ENCODE measurements at places on chromosomes 11 and 22.

GRCh38 chr11:98561252-98561651, 459.5 kb upstream of the CNTN5 start:
- no peak for DNase-seq

GRCh38 chr11:45209000-45209879, 62.8 kb downstream of the PRDM11 start:
- no peak for DNase-seq

DNA sequence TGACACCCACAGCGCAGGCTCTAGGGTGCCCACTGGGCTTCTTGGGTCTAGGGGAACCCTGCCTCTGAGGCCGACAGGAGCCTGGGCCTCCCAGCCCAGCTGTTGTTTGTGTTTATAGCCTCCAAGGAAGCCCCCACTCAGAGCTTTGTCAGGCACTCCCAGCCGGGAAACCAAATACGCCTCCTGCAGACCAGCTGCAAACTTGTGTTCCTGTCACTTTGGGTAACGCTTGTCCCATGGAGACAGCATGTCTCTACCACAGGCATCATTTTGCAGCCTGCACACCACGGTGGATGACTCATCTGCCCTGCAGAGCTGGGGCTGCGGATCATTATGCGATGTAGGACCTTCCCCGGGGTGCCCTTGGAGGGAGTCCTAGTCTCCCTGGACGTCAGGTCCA, 40.6 kb upstream of the CRYBB3 start:
- DNase-seq: no peak

GRCh38 chr22:34587357-34588356, 478.3 kb upstream of the ISX start:
- DNase-seq: no peak

DNA sequence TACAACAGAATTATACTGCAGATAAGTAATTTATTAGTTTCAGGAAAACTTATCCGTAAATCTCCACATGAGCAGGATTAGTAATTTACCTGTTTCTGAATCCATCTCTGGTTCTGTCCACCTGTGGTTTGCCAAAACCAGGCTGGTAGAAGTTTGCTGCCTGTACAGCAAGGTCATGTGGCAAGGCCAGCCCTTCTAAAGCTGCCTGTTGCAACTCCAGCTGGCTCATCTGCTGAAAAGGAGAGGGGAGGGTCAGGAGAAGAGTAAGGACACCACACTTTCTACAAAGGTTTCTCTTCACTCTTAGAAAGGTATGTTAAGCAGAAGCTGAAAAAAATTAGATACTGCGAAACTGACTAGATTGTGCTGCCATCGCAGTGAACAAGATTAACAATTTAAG, 42.3 kb downstream of the EIF4ENIF1 start:
- DNase-seq: no peak

- no peak for DNase-seq
These were observed 71.2 kb upstream of the TP53AIP1 start for GRCh38 chr11:129013737-129014475.

GRCh38 chr22:38494498-38494897, 11.6 kb downstream of the DDX17 start:
- DNase-seq: no peak

DNA sequence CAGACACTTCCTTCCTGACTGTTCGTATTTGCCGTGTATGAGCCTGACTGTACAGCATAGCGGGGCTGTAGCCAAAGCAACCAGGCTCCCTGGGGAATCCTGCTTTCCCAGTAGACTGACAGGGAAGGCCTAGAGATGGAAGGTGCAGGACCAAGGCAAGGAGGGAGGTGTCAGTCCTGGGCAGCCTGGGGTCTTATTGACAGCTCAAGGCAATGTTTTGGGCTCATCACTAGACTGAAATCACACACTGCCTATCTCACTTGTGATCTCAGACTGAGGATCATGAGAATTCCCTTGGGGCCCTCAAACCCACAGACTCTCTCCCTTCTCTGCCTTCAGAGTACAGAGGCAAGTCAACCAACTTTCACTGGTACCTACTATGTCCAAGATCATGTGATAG, 346.8 kb upstream of the NARS2 start:
- no peak for DNase-seq

- no peak for DNase-seq
These were observed 104.1 kb downstream of the TBC1D22A start for GRCh38 chr22:46866591-46866990.

- no peak for DNase-seq
These were observed 139.4 kb downstream of the LUZP2 start for GRCh38 chr11:24636291-24636629.

- DNase-seq: no peak
These were observed 113.6 kb downstream of the MICAL3 start for GRCh38 chr22:17910561-17911311.

GRCh38 chr11:123479048-123479837, 49.2 kb downstream of the GRAMD1B start:
- DNase-seq: peak; percentile 46

GRCh38 chr11:85955531-85955930, 100.3 kb downstream of the CCDC83 start:
- DNase-seq: no peak

GRCh38 chr11:57427727-57428082, 784 bp upstream of the SLC43A3 start:
- no peak for DNase-seq

DNA sequence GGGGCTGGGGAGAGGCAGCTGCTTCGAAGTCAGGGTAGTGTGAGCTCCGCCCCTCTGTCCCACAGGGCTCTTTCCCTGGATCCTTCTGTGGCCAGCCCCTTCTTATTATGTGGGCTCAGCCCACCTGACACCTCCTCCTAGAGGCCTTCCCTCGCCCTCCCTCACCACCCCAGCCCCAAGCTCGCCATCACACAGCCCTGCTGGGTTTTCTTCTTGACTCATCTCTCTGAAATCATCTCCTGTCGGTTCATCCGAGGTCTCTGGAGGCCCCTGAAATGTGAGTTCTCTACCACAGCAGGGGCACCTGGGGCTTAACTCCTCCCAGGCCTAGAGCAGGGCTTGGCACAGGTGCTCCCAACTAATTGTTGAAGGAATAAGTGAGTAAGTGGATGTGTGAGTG, 65.2 kb downstream of the CACNA1I start:
- no peak for DNase-seq

DNA sequence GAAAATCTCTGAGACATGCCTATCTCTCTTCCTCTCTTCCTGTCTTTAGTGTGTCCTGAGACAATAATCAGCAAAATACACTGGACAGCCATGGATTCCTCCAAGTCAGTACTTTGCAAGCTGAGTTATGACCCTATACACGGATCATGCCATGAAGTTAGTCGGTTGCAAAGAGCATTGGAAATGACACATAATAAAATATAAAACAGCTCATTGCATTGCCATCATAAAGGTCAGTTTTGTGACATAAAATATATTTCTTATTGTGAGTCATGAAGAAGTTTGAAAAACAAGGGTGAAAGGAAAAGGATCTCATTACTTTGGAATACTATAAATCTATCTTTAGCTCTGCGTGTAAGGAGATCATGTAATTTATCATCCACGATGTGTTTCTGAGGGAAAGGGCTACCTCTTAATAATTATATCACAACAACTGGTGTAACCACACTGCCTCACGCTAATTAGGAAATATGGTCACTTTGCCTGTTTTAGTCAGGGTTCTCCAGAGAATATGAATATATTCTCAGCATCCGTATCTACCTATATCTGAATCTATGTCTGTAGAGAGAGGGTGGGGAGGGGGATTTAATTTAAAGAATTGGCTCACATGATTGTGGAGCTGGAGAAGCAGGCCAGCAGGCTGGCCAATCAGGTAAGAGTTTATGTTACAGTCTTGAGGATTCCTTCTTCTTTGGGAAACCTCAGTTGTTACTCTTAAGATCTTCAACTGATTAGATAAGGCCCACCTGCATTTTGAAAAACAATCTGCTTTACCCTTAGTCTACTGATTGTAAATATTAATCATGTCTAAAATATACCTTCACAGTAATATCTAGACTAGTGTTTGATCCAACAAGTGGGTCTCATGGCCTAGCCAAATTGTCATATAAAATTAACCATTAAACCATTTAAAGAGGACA, 198.8 kb downstream of the FAT3 start:
- DNase-seq: no peak

DNA sequence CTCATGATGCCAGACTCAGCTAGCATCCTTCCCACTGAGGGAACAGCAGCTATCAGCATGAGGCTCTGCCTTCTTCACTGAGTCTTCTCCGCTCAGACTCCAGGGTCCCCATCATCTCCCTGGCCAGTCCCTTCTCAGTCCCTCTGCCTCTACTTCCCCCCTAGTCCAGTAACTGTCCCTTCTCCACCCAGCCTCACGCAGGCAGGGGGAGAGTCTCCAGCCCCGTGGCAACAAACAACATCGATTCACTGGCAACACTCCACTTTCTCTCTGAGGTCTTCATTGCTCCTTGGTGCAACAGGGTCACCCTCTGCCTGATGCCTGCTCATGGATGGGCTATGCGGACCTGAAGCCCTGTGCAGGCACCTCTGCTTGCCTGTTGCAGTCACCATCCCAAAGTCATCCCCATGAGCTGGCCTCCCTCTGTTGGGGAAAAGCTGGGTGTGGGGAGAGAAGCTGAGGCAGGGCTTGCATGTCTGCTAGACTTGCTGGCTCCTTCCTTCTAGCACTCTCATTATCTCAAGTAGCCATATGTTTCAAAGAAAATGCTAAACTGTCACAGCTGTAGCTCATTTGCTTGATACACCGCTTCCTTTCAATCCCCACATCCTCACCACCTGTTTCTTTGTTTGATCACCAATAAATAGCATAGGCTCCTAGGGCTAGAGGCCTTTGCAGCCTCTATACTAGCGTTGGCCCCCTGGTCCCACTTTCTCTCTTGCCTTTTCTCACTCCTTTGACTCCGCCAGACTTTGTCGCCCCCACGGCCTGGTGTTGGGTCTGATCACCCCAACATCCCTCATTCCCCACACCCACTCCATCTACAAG, 4.3 kb upstream of the BCR start:
- no peak for DNase-seq

DNA sequence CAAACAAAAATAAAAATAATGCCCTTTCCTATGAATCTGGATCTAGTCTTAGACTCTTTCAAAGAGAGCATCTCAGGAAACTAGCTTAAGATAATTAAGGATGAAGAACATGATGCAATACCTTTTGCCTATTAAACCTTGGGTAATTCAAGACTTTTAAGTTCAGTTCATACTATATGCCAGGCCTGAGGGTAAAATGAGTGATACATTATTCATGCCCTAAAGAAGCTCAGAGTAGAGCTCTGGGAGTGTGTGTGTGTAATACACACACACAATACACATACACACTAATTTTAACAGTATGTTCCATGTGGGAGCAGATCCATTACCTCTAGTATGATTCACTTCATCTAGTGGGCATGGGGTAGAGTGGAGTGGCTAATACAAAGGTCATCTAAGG, 651.4 kb upstream of the CHORDC1 start:
- DNase-seq: no peak

DNA sequence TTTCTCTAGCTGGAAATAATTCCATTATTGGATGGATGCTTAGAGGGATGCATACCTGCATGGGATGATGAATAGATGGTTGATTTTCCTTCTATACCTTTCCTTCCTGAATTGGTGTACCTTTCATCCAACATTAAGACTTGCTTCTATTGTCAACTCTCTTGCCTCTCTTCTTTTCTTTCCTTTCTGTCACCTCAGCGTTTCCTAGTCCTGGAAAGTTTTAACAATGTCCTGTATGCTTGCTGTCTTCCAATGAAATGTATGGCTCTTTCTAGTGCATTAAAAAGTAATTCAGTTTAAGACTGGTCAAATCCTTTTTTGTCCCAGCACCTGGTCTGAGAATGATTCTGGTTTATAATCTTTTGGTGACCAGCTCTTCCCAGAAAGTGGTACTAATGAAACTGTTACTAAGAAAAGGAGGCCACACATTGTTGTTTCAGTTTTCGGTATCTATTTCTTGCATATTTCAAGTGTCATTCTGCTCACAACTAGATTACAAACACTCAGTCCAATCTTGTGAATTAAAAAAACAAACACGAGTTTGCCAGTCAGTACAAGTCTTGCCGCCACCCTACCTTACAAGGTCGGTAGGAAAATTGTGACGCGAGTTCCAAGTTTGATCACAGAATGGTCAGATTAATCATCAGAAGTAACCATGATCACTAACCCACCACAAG, 8.0 kb downstream of the POU2AF1 start:
- no peak for DNase-seq

GRCh38 chr11:84372381-84372950, 1086.3 kb upstream of the CCDC90B start:
- no peak for DNase-seq

GRCh38 chr11:108697872-108698473, 33.1 kb downstream of the DDX10 start:
- DNase-seq: peak; percentile 71

- no peak for DNase-seq
These were observed 31.8 kb upstream of the RAPSN start for GRCh38 chr11:47480762-47481161.

DNA sequence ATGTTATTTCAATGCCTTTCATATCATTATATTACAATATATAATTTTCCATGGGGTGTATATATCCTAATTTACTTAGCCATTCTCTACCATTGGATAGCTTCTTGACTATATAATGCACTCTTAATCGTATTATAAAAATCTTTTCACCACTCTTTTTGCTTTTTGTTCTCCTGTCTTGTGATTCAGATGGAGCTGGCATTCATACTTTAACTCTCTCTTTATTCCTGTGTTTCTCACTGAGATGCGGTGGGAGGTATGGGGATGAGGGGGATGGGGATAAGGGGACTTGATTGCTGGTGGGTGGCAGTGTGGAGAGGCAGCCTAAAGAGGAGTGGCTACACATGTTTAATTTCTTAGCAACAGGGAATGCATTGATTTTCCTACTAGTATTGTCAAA, 105.9 kb downstream of the NELL1 start:
- no peak for DNase-seq

- DNase-seq: no peak
These were observed 8.0 kb downstream of the ARHGAP1 start for GRCh38 chr11:46692450-46692849.

GRCh38 chr11:60935676-60936442, 11.6 kb downstream of the TMEM132A start:
- no peak for DNase-seq

GRCh38 chr22:31631436-31631835, 30.6 kb downstream of the PISD start:
- no peak for DNase-seq

DNA sequence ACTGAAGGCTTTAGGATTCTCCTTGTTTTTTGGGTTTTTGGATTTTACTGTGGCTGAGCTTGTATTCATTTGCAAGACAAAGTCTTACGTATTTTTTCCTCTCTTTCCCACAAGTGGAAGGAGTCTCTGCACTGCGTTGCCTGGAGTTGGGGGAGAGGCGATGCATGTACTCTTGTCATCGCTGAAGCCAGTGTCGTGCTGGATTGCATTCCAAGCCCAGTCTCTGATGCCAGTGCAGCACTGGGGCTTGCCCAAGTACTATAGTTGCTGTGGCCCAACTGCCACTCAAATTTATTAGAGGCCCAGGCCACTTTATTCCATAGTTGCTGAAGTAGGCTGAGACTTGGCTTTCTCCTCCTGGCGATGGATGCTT, 230.2 kb downstream of the DYNC2H1 start:
- DNase-seq: no peak

GRCh38 chr22:25514436-25515180, 49.9 kb upstream of the GRK3 start:
- no peak for DNase-seq

GRCh38 chr11:126157326-126158030, 54.0 kb downstream of the RPUSD4 start:
- DNase-seq: no peak

GRCh38 chr11:113468726-113469345, 6.4 kb downstream of the DRD2 start:
- DNase-seq: no peak
